ENCODE measurements at places on chromosomes 13 and 19.

DNA sequence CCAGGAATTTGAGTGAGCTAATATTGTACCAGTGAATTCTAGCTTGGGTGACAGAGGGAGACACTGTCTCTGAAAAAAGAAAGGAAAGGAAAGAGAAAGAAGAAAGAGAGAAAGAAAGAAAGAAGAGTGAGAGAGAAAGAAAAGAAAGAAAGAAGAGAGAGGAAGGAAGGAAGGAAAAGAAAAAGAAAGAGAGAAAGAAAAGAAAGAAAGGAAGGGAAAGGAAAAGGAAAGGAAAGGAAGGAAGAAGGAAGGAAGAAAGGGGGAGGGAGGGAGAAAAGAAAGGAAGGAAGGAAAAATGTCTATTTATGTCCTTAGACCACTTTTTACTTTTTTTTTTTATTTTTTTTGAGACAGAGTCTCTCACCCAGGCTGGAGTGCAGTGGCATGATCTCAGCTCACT lies 5.4 kb upstream of the ZNF491 start:
- DNase-seq: no peak

DNA sequence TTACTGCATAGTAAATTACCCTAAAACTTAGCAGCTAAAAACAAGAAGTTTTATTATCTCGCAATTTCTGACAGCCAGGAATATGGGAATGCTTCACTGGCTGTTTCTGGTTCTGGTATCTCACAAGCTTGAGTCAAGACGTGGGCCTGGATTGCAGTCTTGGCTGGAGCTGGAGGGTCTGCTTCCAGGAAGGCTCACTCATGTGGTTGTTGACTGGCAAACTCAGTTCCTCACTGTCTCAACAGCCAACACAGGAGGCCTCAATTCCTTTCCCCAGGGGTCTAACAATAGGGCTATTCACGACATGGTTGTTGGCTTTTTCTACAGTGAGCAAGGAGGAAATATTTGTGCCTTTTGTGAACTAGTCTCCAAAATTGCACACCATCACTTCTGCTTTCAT lies 146.3 kb downstream of the GPC5 start:
- no peak for DNase-seq

DNA sequence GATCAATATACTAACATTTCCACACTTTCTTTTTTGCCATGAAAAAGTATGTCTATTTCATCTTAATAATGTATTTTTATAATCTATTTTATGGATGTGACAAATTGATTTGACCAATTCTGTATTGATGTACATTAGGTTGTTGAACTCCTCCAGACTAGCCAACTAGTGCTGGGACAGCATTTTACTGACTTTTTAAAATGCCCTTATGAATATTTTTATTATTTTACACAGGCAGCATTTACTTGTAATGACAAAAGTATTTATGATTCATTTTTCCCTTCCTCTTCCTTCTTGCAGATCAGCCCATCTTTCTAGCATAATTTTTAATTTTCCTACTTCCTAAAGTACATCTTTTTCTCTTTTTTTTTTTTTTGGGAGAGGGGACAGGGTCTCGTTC lies 918 bp upstream of the FUZ start:
- DNase-seq: no peak

GRCh38 chr13:98332222-98332621 lies 155.2 kb upstream of the RNF113B start:
- no peak for DNase-seq

DNA sequence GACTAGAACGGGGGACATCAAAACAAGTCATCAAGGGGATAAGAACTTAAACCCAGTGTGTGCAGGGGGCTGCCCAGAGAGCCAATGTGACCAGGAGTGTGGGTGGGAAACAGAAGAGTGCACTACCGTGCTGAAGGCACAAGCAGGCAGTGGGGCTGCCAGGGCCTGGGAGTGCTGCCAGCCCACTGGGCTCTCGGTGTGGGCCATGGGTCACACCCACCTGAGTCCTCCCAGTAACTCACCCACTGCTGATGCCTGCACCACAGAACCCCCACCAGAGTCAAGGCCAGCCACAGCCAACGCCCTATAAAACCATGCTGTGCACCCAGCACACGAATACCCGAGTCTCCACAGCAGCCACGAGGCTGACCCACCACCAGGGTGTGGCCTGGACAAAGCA lies 8.5 kb downstream of the MED26 start:
- no peak for DNase-seq

DNA sequence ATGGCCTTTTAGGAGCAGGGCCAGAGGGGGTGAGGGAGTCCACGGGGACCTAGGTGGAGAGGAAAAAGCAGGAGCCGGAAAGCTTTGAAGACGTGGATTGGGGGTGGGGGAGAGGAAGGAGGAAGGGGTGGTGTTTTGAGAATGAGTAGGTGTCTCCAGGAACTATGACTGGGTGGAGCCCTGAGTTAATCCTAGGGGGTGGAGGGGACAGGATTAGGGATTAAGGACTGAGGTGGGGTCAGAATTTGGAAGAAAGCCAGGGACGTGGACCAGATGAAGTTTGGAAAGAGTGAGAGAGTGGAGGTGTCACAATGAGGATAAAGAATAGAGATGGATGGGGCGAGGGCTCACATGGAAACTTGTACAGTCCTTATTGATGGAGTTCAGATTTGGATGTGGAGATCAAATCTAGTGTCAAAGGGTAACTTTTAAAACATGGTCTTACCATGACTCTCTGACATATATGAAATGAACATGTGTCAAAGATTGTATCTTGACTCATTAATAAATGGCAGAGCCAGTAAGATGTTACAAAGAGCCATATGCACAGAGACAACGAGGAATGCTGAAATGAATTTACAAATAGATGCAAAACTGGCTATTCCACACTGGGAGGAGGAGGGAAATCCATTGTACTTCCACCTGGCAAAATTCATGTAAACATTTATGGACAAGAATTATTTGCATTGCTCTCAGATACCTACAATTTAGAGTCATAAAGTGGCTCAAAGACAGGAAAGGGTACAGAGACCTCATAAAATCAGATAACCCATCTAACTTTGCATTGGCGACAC lies 1.7 kb upstream of the KLK13 start:
- DNase-seq: no peak

- DNase-seq: no peak
Observed at GRCh38 chr19:14441041-14441938, 8.2 kb downstream of the PKN1 start.

DNA sequence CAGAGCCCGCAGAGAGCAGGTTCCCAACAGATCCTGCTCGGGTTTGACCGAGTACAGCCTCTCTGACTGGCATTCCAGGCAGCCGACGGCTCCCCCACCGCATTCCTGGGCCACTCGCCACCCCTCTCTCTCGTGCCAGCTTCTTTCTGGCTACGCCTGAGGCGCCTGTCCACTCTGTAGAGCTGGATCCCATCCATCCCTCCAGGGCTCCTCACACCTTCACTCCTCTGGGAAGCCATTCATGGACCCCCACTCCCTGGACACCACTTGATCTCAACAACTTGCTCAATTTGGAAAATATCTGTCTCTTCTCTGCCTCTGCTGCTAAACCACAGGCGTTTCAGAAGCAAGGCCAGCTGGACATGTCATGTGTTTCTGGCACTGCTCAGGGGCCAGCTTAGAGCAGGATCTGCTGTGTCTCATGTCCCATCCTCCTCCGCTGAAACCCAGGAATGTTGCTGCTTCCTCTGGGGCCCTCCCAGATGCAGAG lies 30.6 kb upstream of the ATP1A3 start:
- DNase-seq: no peak

- DNase-seq: no peak
Observed at GRCh38 chr19:6735181-6735911, 2.0 kb downstream of the GPR108 start.

- no peak for DNase-seq
Observed at GRCh38 chr19:48630296-48631063, 6.7 kb downstream of the DBP start.

DNA sequence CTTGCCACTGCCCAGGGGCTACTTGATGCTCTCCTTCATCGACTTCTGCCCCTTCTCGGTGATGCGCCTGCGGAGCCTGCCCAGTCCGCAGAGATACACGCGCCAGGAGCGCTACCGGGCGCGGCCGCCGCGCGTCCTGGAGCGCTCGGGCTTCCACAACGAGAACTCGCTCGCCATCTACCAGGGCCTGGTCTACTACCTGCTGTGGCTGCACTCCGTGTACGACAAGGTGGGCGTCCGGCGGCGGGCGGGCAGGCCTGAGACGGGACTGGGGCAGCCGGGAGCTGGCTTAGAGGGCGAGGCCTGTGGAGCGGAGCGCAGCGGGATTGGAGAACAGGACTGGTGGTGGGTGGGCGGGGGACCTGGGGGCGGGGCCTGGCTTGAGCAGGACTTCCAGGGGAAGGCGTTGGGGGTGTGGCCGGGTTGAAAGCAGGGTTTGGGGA lies 12.7 kb upstream of the PSMD8 start:
- DNase-seq: no peak

- DNase-seq: peak; percentile 31
Observed at GRCh38 chr19:40410030-40410389, 3.2 kb downstream of the PRX start.

DNA sequence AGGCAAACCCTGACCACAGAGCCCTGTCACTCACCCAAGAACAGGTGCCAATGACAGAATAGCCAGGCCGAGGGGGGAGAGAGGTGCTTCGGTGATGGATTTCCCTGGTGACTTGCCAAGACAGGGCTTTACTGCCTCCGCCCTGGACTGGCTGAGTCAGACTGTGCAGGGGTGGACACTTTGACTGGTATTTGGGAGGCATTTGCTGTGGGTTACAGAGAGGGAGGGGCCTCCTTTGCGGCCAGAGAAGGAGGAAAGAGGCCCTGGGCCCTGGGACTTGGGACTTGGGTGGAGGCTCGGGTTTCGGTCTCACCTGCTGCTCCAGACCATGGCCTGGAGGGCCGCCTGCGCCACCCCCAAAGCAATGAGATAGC lies 4.6 kb upstream of the EPS8L1 start:
- no peak for DNase-seq

DNA sequence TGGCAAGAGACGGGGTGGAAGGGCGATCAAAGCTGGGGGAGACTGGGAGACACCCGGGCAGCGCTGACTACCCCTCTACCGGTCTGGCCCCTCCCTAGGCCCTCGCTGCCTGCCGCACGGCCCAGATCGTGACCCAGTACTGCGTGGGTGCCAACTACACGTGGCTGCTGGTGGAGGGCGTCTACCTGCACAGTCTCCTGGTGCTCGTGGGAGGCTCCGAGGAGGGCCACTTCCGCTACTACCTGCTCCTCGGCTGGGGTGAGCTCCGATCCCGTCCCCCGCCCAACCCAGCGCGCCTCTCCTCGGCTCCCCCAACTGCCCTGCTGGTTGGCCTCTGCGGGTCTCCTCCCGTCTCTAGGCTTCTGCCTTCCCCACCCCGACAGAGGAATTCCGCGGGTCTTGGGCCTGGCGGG lies 8.8 kb downstream of the GIPR start:
- DNase-seq: no peak

- no peak for DNase-seq
Observed at GRCh38 chr13:65188721-65189120, 2041.4 kb downstream of the PCDH9 start.

DNA sequence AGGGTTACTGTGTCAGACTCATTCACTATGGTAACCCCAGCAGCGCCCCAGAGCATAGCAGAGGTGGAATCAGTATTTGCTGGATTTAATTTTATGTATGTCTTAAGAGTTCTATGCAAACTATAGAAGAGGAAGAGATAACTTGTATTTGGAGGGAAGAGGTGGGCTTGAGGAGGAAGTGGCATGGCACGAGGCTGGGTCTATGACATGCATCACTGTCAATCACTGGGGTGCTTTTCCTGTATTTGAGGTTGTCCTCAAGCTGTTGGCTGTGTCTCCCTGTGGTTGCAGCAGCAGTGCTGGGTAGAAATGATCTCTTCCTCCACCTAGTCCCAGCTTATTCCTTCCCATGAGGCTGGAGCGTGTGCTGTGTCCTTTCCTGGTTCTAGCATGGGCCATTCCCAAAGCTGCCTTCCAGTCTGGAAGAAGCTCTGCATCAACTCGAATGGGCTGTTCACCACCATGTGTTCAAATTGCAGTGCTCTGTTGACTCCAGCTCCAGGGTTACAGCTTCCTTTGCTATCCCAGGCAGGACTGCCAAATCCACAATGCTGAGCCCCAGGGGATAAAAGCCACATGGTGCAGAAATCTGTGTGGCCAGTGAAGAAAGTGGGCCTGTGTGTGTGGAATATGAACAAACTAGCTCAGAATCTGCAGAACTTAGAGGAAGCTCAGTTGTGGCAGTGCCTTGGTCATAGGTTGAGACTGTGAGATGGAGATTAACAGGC lies 73.1 kb upstream of the MTIF3 start:
- no peak for DNase-seq

- DNase-seq: no peak
Observed at GRCh38 chr13:58806401-58806800, 1174.9 kb downstream of the PCDH17 start.

DNA sequence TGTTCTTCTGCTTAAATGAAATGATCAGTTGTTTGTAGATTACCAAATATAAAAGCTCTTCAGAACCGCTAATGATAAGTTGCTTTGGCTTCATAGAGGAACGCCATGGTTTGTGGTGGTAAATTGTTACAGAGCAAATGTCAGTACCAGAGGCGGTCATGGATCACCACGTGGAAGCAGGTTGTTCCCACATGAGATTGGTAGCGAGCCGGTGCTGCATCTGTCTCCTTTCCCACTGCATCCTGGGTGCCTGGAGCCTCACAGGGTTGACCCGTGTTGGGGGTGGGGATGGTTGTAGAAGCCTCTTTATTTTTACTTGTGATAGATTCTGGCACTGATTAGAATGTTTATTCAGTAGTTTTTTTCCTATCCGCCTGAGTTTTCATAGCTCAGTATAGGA lies 14.7 kb downstream of the GARRE1 start:
- no peak for DNase-seq

DNA sequence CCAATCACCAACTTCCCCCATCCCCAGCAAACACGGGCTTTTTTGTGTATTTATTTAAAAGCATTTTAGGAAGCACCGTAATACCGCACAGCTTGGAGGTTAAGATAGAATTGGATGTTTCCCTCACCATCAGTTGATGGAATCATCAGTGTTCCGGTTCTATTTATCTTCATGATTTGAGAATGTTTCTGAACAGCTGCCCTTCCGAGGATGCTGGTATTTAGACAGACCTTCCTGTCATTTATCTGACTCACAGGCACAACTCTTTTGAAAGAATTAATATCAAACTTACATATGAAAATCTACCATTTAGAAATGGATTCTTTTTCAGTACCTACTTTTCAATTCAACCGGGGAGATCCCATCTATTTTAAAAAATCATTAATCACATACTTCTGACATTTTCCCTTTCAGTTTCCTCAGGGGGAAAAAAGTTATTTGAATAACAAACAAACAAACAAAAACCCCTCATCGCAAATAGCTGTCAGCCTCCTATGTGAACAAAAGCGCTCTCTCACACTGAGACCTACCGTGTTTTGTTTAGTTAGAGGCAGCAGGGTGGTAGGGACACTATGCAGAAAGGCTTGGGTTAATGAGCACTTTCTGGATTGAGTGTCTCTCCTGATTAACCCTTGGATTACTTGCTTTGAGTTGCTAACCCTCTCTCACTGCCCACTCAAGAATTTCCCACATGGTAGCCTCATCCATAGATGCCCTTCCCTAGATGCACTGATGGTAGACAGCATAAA lies 189.3 kb downstream of the TM9SF2 start:
- no peak for DNase-seq

GRCh38 chr13:28408235-28408848 lies 86.6 kb downstream of the FLT1 start:
- peak; percentile 100 for DNase-seq

GRCh38 chr13:40311356-40312101 lies 354.9 kb downstream of the FOXO1 start:
- DNase-seq: no peak
